Epithelial cell of alveolus of lung (primary cell): ENCODE measurements at places on chromosomes 4 and X. TPM values are rescaled to one million over a fixed set of nuclear protein-coding genes. Genes with fewer than 3 reads are reported as not detected.

Gene LRCH2
- total RNA-seq: 6.5 and 21.7 TPM in 2 replicates

Gene RASGEF1B
- 0.13 and 3.4 TPM in 2 replicates for total RNA-seq

Gene USP27X
- total RNA-seq: 2.6 and 3.7 TPM in 2 replicates

Gene SYNPO2
- total RNA-seq: 1.3 and 3.7 TPM in 2 replicates

Gene EGFL6
- total RNA-seq: not detected in 2 replicates

Gene LANCL3
- total RNA-seq: under 0.01 and 0.26 TPM in 2 replicates

Gene NPNT
- total RNA-seq: 4.8 TPM in 1 of 2 replicates, not detected in the other

Gene PDE6B
- under 0.01 and 1.8 TPM in 2 replicates for total RNA-seq

Gene THAP9
- 1.2 and 3.5 TPM in 2 replicates for total RNA-seq

Gene MAGEB2
- total RNA-seq: not detected in 2 replicates

Gene SASH3
- total RNA-seq: not detected in 2 replicates

Gene ANOS1
- total RNA-seq: 0.24 and 3.9 TPM in 2 replicates

Gene CCSER1
- total RNA-seq: under 0.01 TPM in 1 of 2 replicates, not detected in the other

Gene CENPE
- total RNA-seq: 7.6 and 11.6 TPM in 2 replicates

Gene GNRHR
- not detected in 2 replicates for total RNA-seq

Gene GAGE13
- total RNA-seq: not detected in 2 replicates

Gene EREG
- total RNA-seq: 21.5 and 126 TPM in 2 replicates

Gene FGFR3
- total RNA-seq: 0.88 and 1.4 TPM in 2 replicates

Gene TNIP3
- 0.39 TPM in 1 of 2 replicates, not detected in the other for total RNA-seq

Gene QDPR
- 11.1 and 24.4 TPM in 2 replicates for total RNA-seq

Gene AFM
- not detected in 2 replicates for total RNA-seq

Gene OPRPN
- total RNA-seq: not detected in 2 replicates

Gene ART3
- 1.0 TPM in 1 of 2 replicates, not detected in the other for total RNA-seq

Gene USP17L13
- not detected in 2 replicates for total RNA-seq

Gene SLC6A8
- total RNA-seq: 9.1 and 29.3 TPM in 2 replicates

Gene NAT8L
- total RNA-seq: not detected in 2 replicates

Gene SLC26A1
- total RNA-seq: not detected in 2 replicates

Gene PPARGC1A
- total RNA-seq: under 0.01 and 7.4 TPM in 2 replicates

Gene UCP1
- total RNA-seq: not detected in 2 replicates

Gene SPANXD
- total RNA-seq: not detected in 2 replicates

Gene ARR3
- total RNA-seq: not detected in 2 replicates

Gene ANKRD17
- total RNA-seq: 31.9 and 37.5 TPM in 2 replicates

Gene SPANXB1
- total RNA-seq: not detected in 2 replicates

Gene PLP1
- total RNA-seq: 2.7 TPM in 1 of 2 replicates, not detected in the other

Gene TRAM1L1
- 4.1 and 5.2 TPM in 2 replicates for total RNA-seq

Gene GAGE12J
- not detected in 2 replicates for total RNA-seq

Gene TRIM60
- total RNA-seq: not detected in 2 replicates

Gene CXXC4
- 1.2 and 6.8 TPM in 2 replicates for total RNA-seq

Gene MAGEC2
- not detected in 2 replicates for total RNA-seq

Gene IL3RA
- total RNA-seq: 0.13 TPM in 1 of 2 replicates, not detected in the other

Gene POU3F4
- not detected in 2 replicates for total RNA-seq

Gene TEX13D
- total RNA-seq: not detected in 2 replicates

Gene SAGE1
- not detected in 2 replicates for total RNA-seq

Gene HDAC8
- 17.2 and 23.5 TPM in 2 replicates for total RNA-seq

Gene NMU
- 0.80 and 1.2 TPM in 2 replicates for total RNA-seq

Gene MSANTD1
- total RNA-seq: 0.48 and 0.52 TPM in 2 replicates

Gene CFAP299
- total RNA-seq: 0.08 TPM in 1 of 2 replicates, not detected in the other

Gene APELA
- not detected in 2 replicates for total RNA-seq

Gene PPEF2
- not detected in 2 replicates for total RNA-seq
